ENCODE measurements at places on chromosomes 7 and 10.

- no peak for DNase-seq
These were observed 159.2 kb downstream of the NEURL1 start for GRCh38 chr10:103652599-103653281.

GRCh38 chr10:89153971-89154370 lies 53.1 kb downstream of the CH25H start:
- DNase-seq = no peak

DNA sequence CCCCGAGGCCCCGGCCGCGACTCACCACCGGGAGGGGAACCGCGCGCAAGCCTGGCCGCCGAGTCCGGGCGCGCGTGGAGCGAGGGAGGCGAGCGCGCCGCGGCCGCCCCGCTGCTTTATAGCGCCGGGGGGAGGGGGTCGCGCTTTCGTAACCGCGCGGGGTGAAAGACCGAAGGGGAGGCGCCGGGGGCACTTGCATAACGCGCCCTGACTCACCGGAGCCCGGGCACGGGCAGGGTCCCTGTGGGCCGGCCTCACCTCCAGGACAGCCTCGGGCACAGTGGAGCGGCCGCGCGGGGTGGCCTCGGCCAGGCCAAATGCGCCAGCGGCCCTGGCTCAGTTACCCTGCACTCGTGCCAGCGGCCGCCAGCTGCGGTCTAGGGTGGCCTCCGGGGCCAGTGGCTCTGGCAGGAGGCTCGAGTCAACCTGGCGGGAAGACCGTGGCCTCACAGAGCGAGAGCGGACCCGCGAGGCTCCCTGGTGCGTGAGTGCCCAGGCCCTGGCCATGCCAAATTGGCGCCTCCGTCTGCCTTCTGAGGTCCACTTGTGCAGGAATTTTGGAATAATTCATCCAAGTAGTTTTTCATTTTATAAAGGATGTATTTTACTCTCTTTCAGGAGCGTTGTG lies at the start of gene RBP4:
TSS of gene RBP4 (minus strand) at position 90 of the 628 bp plus-strand sequence. CDS start 207 bp downstream, outside the sequence.
- DNase-seq = no peak

DNA sequence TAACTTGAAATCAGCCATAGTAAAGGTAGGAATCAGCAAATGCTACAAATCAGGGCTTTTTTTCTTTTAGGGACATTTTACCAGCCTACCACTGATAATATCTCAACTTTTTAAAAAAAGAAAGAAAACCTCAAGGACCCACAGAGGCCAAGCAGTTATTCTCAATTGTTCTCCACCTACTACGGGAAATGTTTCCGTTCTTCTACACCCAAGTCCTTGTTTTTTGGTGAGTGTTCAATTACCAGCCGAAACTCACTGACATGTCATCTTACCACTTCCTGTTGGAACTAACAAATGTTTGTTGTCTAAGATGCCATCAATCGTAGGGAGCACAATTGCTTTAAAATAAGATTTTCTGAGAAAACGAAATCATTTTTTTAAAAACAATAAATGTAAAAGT lies 50.2 kb upstream of the CDK1 start:
- no peak for DNase-seq
